EL (cell line): ENCODE measurements at places on chromosomes 3 and 15.

GRCh38 chr15:42270996-42271395 lies 2.0 kb upstream of the GANC start:
- DNase-seq: no peak

- DNase-seq: peak; percentile 29
Observed at GRCh38 chr3:49295489-49296058, 18.5 kb upstream of the C3orf62 start.

- no peak for DNase-seq
Observed at GRCh38 chr3:105323274-105323599, 43.5 kb upstream of the ALCAM start.

GRCh38 chr3:120102232-120102631 lies 8.0 kb upstream of the GSK3B start:
- DNase-seq: no peak

DNA sequence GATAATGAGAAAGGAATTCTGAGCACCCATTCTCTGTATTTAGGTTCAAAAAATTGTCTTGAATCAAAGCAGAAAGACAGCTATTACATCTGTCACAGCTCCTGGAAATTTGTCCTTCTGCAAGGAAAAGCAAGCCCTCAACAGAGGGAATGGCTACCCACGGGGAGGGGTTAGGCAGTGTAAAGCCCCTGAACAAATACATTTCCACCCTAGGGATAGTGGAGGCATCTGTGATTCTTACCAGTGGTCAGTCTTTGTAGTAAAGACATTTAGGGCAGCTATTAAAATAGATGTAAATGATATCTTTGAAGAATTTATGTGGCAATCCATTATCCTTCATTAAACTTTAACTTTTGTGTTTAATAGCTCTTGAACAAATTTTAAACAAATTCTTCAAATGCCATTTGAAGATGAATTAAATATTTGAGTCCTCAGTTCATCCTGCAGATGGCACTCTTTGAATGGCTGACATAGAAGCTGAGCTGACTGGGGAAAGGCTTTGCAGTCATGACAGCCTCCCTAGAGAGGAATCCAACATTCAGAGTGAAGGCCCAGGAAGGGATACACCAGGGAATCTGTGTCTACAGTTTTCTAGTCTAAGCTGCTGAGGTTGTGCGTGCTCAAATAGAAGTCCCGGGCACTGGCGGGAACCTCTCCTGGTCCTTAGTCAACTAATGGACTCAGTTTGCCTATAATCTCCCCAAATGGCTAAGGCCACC lies 359.7 kb upstream of the ROPN1 start:
- peak; percentile 70 for DNase-seq

- no peak for DNase-seq
Observed at GRCh38 chr15:85028416-85028815, 46.8 kb downstream of the PDE8A start.

DNA sequence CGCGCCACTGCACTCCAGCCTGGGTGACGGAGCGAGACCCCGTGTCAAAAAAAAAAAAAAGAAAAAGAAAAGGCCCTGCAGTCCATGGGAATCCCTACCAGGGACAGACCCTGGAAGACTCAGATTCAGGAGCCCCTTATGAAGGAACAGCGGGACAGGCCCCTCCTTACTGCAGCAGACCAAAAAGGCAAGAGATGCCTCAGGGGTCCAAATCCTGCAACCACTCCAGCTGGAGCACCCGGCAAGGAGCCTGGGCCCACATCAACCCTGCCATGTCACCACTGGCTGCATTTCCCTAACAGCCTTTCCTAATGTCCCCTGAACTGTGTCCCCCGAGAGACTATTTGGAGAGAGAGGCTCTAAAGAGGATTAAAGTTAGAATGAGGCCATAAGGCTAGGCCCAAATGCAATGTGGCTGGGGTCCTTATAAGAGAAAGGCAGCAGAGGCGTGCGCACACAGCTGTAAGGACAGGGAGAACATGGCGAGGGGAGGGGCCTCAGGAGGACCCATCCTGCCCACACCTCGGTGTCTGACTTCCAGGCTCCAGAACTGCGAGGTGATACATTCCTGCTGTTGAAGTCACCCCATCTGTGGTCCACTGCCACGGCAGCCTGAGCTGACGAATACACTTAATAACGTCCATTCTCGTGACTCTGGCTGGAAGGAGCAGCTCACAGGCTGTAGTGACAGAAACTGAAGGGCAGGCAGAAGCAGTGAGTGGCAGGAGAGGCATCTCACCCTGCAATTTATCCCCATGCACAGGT lies 78.1 kb downstream of the ATP10A start:
- peak; percentile 93 for DNase-seq

DNA sequence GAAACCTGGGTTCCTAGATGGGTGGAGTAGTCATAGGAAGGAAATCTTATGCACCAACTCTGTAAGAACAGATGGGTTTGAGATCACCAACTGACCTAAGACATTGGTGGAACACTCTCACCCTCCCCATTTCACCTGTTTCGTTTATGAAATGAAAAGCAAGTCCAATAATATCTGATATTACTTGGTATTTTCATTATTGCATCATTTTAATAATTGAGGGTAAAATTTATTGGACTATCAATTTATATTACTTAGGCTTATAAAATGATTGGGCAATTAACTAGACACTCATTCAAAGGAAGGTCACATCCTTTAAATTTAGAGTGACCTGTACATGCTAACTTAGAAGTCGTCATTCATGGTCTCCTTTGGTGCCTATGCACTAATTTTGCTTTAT lies 503.9 kb downstream of the TAFA4 start:
- DNase-seq: no peak

- no peak for DNase-seq
Observed at GRCh38 chr15:49748791-49749190, 127.9 kb downstream of the DTWD1 start.

DNA sequence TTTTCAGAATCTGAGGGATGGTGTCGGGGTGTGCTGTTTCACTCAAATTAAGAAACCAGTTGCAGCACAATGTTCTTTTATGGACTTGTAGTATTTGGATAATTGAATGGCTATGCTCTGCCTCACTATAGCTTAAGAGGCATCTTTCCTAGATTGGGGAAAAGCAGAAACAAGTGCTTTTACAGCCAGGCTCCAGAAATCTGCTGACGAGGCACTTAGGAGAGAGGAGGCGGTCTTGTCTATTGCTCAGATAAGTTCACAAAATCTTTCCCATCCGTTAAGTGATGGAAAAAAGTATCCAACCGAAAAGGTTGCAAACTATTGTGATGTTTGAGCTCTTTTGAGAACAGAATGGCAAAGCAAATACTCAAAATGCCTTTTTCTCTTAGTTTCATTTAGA lies 336.1 kb upstream of the RARB start:
- DNase-seq: no peak

- DNase-seq: peak; percentile 90
Observed at GRCh38 chr3:55144015-55144673, 216.3 kb upstream of the LRTM1 start.

- DNase-seq: no peak
Observed at GRCh38 chr15:68022061-68022460, 32.1 kb upstream of the PIAS1 start.

GRCh38 chr3:127711021-127711695 lies 38.4 kb downstream of the ABTB1 start:
- no peak for DNase-seq

DNA sequence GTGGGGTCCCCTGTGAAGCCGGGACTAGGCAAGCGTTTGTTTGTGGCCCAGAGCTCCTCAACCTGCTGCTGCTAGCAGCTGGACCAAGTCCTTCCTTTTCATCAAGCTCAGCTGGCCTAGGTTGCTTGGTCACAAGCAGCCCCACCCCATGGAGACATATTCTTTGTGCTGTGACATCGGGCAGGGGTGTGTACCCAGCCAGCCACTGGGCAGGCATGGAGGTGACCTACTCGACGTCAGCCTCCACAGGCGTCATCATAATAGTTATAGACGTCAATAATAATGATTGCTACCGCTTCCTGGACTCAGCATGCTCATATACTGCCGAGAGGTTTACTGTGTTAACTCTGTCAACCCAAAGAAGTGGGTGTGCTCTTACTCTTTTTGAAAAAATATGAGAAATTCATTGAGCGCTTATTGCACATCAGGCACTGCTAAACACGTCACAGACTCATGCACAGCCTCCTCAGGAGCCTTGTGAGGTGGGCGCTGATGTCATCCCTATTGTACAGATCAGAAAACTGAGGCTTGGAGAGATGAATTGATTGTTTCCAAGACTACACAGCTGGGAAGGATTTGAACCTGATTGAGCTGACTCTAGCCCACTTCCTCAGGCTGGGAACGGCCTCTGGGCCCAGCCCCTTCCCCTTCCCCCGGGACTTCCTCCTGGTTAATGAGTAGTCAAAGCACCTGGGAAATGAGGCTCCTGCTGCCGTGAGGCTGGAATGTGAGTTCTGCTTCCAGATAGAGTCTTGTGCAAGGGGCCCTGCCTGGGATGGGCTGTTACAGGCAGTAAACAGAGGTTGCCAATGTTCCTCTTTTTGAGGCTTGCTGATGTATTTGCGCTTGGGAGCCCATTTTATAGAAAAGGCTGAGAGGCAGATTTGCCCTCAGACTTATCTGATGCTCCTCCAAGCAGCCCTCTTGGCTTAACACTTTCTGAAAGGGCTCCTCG lies 16.2 kb downstream of the SLC6A6 start:
- DNase-seq: no peak

- no peak for DNase-seq
Observed at GRCh38 chr3:154844863-154845262, 235.3 kb upstream of the MME start.

GRCh38 chr3:169133178-169134161 lies 530.0 kb downstream of the MECOM start:
- no peak for DNase-seq

- DNase-seq: no peak
Observed at GRCh38 chr15:58487724-58488120, 55.9 kb downstream of the LIPC start.

DNA sequence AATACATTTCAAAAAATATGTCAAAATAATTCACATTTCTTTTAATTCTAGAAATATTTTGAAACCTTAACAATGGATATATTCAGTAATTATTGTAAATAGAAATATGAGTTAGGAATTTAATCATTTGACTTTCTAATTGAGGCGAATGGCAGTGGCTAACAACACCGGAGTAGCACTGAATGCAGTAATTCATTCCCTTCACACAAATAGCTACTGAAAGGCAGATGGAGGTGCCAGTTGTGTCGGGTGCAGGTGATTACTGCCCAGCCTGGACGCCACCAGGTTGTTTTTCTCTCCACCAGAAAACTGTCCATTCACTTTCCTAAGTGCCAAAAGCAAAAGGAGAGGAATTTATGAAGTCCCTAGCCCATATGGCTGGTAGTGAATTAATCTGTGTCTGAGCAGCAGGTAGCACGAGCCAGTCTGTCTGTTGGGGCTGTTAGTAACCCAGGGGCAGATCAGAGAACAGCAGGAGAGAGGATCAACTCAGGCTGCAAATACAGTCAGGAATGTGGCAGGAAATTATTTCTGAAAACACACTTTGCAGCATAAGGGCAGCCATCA lies 79.3 kb upstream of the GMNC start:
- no peak for DNase-seq

GRCh38 chr15:80609512-80609946 lies 85.6 kb upstream of the ABHD17C start:
- no peak for DNase-seq

GRCh38 chr3:43001094-43001553 lies 22.0 kb downstream of the GASK1A start:
- peak; percentile 51 for DNase-seq

- peak; percentile 79 for DNase-seq
Observed at GRCh38 chr3:30496066-30496966, 110.1 kb upstream of the TGFBR2 start.

- DNase-seq: no peak
Observed at GRCh38 chr3:101128786-101129185, 135.6 kb upstream of the ABI3BP start.

DNA sequence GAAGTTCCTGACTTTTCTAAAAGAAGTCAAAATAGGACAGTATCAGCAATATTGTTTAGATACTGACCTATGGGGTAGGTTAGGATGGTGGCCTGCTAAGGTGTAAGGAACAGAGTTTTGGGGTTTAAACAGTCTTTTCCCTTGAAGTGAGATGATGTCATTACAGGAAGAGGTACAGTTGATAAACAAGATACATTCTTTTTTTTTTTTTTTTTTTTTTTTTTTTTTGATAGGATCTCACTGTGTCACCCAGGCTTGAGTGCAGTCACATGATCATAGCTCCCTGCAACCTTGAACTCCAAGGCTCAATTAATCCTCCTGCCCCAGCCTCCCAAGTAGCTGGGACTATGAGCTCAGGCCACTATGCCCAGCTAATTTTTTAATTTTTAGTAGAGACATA lies 33.3 kb downstream of the SLC25A36 start:
- no peak for DNase-seq

GRCh38 chr15:45441686-45442085 lies 63.3 kb upstream of the GATM start:
- no peak for DNase-seq

- DNase-seq: no peak
Observed at GRCh38 chr3:54273791-54274190, 151.4 kb downstream of the CACNA2D3 start.

DNA sequence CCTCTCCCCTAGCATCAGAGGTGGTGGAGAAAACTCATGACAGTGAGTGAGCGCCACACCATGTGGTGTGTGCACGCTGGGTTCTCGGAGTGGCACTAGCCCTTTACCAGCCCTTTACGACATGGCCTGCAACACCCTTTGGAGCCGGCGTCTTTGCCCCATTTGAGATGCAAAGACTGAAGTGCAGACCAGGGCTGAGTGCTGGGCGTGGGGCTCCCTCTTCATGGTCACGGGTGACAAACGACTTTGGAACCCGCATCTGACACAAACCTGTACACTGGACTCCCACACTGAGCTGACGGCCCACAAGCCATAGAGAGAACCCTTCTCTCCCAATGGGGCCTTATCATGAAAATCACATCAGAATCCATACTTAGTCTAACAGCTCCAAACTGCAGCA lies 76.8 kb upstream of the ALDH1L1 start:
- DNase-seq: no peak

- no peak for DNase-seq
Observed at GRCh38 chr15:92878593-92879053, 21.5 kb upstream of the CHD2 start.

DNA sequence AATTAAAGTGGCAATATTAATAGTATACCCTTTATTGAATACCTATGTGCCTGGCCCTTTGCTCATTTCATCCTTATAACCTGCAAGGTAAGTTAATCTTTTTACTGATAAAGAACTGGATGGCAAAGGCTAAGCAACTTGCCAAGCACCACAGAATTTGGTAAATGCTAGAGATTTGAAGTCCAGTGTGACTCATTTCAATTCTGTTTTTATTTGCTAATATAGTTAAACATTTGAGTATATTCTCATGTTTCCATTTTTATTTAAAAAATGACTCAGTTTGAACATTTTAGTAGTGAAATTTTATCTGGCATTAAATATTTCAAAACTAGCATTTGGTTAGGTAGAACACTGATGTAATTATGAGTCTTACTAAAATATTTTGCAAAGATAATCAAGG lies 11.3 kb downstream of the PFN2 start:
- peak; percentile 9 for DNase-seq

DNA sequence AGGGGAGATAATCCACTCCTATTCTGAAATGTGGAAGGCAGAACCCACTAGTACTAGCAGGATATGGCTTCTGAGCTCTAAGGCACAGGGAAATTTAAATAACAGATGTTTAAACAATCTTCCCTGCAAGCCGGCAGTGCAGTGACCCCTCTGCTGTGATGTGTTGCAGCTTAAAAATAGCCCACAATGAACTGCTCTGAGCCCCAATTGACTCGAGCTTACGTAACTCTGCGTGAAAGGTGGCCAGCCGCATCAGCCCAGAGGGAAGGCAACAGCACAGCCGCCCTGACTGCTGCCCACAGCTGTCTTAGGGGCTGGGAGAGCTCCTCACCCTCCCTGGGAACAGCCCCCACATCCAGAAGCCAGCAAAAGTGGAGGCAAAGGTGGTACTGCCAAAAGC lies 12.5 kb upstream of the CAMKV start:
- DNase-seq: no peak
